Stimulated activated CD8-positive, alpha-beta memory T cell treated with anti-CD3 and anti-CD28 coated beads, Interleukin-2, amount 100 ng/mL, for 48 hours (primary cell): ENCODE measurements at places on chromosomes 6 and 20.
A peak's percentile ranks its signal among the peaks of the same experiment; 100 is the strongest.

DNA sequence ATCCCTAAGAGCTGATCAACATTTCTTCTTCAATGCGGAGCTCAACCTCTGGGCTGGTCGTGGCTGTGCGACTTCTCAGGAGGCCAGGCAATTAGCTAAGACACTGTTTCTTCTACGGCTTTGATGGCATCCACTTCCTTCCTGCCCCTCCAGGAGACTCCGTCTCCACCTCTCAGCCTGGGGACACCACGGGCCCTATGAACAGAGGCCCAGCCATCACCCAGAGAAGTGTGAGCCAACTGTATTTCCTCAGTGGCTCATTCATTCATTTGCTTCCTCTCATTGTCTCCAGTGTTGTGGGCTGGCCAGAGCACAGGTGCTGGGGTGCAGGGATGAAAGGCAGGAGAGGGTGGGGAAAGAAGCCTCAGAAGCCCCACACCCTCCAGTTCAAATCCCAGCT lies 51.8 kb upstream of the APCDD1L start:
- DNase-seq: no peak

- DNase-seq: peak; percentile 78
Observed at GRCh38 chr6:37516076-37516919, 16.6 kb upstream of the CCDC167 start.

DNA sequence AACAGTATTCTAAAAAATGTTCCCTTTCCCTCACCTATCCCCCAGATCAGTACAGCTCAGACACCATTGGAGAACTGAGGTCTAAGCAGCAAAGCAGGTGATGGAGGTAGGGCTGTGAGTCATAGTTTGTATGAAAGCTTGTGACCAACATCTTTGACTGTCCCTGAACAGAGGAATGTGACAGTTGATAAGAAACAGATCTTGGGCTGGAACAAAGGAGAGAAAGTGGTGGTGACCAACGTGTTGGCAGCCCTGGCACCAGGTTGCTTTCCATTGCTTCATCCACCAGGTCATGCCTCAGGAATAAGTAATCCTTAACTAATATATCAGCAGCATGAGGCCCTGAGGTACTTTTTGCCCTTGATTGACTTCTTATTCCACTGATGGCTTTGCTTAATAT lies 19.9 kb upstream of the CRIP3 start:
- no peak for DNase-seq

DNA sequence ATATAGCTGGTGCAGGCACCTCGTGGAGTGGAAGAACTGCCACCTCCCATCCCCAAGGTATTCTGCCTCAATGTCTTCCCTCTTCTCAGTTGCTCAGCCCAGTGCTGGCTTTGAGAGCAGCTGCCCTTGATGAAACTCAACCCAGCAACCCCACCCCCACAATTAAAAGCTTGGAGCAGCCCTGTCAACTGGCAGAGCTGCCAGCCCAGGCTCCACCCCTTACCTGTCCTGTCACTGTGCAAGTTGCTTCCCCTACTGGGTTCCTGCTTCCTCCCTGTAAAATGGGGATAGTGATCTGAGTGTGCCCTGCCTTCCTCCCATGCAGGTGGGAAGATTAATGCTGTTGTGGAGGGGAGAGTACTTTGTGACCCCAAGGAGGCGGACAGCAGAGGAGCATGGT lies 4.5 kb downstream of the TMEM63B start:
- DNase-seq: no peak

- DNase-seq: no peak
Observed at GRCh38 chr6:8623441-8623840, 188.1 kb upstream of the SLC35B3 start.

GRCh38 chr6:87738000-87738399 lies 36.0 kb upstream of the AKIRIN2 start:
- DNase-seq: no peak

GRCh38 chr6:3825851-3826581 lies 23.2 kb upstream of the FAM50B start:
- DNase-seq: no peak

DNA sequence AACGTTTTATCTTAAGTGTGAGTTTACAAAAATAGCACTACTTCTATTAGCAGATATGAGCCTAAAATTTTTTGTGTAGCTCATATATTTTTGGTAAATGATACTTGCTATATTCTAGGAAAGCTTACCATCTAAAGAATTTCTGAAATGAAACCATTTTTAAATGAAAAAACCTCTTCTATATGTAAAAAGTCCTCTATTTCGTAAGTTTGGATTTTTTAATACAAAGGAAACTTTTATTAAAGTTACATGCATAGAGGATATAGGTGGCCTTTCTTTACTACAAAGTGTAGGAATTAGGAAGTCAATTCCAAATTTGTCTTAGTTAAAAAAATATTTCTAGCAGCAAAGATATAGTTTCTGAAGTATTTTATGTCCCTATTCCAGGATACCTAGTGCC lies 18.8 kb downstream of the EFHC1 start:
- DNase-seq: no peak

DNA sequence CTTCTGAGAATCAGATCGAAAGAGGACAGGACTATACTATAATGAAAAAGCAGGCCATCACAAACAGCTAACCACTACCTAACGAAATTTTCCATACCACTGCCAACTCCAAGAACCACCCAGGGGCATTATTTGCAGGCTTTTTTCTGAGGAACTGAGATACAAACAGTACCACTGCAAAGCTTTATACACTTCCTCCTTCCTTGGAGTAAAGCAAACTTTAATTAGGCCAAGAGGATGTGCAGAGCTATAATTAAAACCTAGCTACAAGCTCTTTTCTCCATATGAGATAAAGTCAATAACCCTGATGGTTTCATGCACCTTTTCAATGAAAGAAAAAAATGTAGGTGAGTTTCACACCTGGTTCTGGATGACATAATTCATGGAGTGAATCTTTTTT lies 68.5 kb downstream of the ELOVL5 start:
- DNase-seq: no peak

GRCh38 chr6:167932468-167933276 lies 64.8 kb upstream of the KIF25 start:
- DNase-seq: no peak

DNA sequence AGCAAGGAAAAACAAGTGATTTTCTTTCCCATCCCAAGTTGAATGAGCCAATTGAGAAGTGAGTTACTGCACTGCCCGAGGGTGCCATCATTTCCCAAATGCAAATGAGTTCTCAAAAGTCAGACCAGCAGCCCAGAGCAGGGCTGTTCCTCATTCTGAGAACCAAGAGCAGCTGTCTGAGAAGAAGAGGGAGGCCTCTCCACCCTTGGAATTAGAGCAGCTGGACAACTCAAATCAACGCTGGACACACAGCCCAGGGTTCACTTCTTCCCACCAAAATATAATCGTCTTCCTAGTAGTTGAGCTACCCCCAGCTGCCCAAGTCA lies 4.6 kb upstream of the PREX1 start:
- no peak for DNase-seq

DNA sequence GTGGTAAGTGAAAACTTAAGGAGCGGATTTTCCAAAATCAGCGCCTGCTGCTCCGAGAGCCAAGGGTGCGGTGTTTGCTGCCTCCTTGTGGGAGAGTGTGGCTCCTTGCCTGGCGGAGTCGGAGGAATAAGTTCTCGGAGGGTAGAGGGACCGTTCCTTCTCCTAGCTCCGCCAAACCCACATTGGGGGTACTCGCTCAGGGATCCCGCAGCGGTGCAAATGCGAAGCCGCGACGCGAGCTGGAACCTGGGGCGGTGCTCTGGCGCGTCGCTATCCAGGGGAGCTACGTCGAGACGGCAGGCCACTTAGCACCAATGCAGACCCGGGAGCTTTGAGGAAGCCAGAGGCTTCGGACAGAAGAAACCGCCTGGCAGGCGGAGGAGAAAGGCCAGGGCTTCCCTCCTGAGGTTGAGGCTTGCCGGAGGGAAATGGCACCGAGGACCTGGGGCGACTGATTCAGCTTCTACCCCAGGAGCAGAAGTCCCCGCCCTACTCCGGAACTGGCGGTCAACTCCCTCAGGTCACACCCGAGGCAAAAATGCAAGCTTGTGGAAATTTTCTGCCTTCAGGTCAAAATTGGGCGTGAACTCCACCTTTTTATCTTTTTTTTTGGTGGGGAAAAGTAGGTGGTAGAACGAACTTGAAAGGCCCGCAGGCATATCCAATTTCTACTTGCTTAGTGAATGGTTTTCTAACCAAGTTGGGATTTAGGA lies 5.7 kb upstream of the DDX43 start:
- DNase-seq: peak; percentile 38

- DNase-seq: no peak
Observed at GRCh38 chr6:131083687-131084086, 20.6 kb upstream of the EPB41L2 start.

DNA sequence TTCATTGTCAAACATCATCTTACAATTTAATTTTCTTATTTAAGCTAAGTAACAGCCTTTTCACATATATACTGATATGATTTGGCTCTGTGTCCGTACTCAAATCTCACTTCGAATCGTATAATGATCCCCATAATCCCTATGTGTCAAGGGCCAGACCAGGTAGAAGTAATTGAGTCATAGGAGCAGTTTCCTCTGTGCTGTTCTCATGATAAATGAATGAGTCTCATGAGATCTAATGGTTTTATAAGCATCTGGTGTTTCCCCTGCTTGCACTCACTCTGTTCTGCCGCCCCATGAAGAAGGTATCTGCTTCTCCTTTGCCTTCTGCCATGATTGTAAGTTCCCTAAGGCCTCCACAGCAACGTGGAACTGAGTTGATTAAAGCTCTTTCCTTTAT lies 25.1 kb upstream of the CMTR1 start:
- DNase-seq: no peak

DNA sequence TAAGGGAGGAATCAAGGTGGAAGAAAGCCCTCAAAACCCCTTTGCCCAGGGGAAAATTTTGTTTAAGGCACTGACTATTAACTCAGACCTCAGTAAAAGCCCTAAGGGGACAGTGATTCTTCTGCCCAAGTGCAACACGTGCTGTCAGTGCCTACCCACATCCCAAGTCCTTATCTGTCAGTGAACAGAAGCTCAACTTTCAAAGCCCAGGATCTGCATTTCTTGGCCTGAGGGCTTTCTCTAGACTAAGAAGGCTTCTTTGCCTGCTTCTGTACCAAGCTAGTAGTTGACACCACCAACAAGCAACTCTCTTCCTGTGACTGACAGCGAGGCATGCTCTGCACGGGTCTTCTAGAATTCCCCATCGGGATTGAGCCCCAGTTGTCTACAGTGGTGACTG lies 416.0 kb upstream of the SPTLC3 start:
- no peak for DNase-seq

DNA sequence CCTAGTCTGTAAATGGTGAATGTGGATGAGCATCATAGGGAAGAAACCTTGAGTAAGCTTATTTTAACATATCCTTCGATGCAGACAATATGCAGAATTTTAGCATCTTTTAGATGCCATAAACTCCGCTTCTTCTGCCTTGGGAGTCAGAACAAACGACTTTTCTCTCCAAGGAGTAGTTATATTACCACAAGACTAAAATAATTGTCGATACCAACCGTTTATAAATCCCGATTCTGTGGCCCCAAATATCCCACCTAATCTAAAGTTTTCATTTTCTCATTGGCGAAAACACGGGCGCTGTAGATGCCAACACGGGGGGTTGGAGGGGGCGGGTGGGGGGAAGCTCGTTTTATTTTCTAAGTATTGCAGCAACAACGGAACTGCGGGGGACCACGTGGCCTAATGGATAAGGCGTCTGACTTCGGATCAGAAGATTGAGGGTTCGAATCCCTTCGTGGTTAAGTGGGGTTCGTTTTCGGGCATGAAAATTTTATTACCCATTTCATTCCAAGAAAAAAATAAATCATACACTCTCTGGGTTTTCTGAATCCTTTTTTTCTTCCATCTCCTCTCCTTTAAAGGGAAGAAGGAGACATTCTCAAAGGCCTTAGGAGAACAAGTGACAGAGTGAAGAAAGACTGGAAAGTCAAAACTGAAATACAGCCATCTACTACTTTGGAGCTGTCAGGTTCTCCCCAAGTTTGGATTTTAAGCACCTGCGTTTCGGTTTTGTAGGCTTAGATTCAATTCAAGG lies 65.5 kb upstream of the BTN3A2 start:
- no peak for DNase-seq

GRCh38 chr6:168457653-168457934 lies 16.6 kb downstream of the SMOC2 start:
- DNase-seq: no peak

- DNase-seq: no peak
Observed at GRCh38 chr20:36917943-36918342, 33.6 kb downstream of the SAMHD1 start.

GRCh38 chr20:47392015-47392720 lies 35.7 kb upstream of the ZMYND8 start:
- no peak for DNase-seq

DNA sequence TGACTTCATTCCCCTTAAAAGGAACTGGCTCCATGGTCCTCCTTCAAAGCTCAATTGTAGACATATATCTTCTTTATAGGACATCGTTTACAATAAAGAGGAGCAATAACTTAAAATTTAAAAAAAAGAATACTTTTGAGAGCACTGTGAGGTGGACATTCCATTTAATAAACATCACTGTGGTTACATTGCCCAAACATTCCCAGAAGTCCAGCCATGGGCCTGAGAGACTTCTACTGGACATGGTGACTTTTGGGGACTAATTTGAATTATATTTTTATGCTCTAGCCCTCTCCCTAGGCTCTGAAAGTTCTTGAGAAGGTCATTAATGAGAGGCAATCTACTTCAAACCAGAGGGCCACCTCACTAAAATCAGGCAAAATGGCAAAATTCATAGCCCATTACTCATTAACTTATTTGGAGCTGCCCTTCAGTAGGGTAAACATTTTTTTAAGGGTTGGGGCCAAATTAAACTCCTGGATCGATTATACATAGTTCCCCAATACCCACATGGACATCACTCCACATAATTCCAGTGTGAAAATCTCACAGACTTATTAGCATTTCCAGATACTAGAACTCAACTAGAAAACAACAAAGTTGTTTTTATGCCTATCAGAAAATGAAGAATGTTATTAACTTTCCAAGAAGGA lies 17.1 kb downstream of the ISM1 start:
- DNase-seq: no peak

DNA sequence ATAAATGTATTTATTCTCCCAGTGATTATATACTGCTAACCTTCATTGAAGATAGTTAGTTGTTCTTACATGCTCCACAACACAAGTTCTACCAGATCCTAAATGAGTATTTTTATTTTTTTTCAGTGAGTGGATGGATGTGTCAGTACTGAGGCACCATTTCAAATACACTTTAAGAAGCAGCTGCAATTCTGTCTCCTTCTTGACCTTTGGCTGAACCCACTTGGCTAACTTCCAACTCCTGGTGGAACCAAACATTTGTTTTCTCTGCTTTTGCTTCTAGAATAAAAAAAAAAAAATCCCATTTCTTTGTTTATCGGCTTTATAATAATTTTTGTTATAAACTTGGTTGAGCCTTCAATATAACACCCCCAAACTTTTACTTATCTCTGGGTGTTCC lies 458.3 kb upstream of the MAP3K7 start:
- no peak for DNase-seq

- DNase-seq: no peak
Observed at GRCh38 chr6:13526727-13527670, 39.6 kb upstream of the GFOD1 start.

GRCh38 chr6:82268301-82268846 lies 20.8 kb upstream of the IBTK start:
- no peak for DNase-seq
